ENCODE measurements at places on chromosomes 16 and 17.

GRCh38 chr16:13425836-13426235, 494.1 kb upstream of the ERCC4 start:
- DNase-seq = no peak

DNA sequence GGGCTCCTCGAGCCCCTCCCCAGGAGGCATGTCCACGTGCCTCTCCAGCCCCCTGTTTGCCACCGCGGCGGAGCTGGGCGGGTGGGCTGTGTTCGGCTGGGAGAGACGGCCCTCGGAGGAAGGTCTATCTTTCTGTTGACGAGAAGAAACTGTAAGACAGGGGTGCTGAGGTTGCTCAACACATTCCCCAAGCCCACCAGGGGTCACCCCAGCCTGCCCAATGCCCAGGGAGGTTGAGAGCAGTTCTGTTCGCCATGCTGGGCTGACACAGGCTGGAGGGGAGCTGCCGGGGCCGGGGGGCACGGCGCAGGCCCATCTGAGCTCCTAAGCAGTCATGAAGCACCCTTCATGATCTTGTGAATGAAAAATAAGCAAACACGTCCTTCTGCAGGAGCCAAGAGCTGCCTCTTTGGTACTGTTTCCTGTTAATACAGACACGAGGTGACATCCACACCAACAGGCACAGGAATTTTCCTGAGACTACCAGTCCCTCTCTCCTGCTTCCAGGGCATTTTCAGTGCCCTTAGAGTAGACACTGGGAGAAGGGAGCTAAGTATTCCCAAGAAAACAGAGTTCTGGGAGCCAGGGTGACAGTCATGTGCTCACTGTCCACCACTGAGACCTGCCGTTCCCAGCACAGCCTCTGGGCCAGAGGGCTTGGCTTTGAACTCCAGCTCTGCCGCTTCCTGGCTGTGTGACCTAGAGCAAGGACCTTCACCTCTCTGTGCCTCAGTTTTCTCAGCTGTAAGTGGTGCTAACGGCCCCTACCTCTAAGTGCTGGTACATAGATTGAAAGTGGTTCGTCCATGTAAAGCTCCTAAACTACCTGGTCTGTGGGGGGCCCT, 9.2 kb downstream of the UBALD2 start:
- DNase-seq = no peak

DNA sequence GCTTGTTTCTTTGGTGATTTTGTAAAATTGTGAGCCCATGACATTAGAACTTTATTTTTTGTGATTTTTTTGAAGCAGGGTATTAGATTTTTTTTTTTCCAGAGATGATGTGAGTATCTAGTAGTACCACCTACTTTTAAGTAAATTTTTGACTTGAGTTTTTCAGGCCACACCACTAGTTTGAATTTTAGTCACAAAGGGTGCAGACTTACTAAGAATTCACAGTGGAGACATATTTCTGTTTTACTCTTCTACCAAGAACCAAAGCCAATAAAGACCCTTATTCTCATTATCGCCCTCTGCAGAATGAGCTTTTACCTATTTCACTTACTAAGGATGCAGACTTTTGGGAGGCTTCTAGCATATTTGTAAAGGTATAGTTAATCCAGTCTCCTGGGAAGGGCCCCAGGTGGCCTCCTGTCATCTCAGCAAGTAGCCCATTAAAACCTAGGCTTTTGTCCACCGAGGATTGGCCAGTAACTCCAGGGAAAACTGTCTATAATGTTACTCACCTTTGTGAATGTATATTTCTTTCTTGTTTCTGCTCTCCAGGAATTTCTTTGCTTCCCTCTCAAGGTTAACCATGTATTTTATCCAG, 30.6 kb downstream of the NLK start:
- DNase-seq = no peak

DNA sequence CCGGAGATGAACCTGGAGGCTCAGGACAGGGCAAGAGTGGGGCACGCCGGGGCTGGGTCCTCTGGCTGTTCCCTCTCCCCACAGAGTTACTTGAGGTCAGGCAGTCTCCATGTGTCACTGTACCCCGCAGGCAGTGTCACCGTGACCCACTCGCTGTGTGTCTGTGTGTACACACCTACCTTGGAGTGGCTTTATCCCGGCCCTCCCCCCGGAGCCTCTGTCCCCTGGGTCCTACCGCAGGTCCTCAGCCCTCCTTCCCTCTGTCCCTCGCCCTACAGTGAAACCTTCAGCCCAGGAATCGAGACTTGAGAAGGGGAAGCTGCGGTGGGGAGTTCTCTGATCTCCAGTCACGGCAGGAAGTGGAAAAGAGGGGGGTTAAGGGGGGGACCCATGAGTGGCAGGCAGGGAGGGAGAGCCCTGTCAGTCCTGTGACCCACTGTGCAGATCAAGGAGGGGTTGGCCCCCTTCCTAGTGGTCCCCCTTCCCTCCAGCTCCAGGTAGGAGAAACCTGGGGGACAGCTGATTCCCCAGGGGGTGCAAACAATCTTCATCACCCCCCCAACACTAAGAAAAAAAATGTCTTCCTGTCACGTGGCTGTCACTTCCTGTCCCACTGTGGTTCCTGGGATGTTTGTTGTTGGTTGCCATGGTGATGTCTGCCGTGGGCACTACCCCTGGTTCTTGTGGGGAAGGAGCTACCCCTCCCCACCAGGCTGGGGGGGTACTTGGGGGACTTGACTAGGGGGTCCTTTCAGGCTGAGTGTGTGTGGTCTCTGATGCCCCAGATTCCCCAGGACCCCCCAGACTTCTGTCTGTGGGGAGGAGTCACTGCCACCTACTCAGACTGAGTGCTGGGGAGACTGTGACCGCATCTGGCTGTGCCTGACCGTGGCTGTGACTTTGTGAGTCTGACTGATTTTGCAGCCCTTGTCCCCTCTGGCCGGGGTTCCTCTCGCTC, 13.7 kb downstream of the RARA start:
- DNase-seq = no peak

- no peak for DNase-seq
Observed at GRCh38 chr16:10162981-10163380, 19.2 kb downstream of the GRIN2A start.

Measured in NCI-H1092 treated with DMSO at 0.1 percent for 48 hours (cell line).